WTC11 (cell line): ENCODE measurements at places on chromosomes 5 and 9.
A peak's percentile ranks its signal among the peaks of the same experiment; 100 is the strongest.

DNA sequence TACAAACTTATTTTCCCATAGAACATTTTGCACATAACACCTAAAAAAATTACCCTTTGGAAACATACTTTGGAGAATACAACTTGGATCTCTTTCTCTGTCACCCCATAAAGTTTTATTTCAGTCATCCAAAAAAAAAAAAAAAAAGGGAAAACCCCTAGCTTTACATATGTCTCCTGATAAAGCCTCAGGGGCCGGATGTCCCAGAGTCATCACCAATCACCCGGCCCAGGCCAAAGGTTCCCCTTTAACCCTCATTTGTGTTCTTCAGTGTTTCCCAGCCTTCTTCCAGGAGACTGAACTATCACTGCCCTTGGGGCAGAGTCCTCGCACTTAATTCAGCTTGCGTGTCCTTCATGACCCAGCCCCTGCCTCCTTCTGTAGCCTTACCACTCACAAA, 28.8 kb downstream of the ANXA6 start:
- no peak for DNase-seq

DNA sequence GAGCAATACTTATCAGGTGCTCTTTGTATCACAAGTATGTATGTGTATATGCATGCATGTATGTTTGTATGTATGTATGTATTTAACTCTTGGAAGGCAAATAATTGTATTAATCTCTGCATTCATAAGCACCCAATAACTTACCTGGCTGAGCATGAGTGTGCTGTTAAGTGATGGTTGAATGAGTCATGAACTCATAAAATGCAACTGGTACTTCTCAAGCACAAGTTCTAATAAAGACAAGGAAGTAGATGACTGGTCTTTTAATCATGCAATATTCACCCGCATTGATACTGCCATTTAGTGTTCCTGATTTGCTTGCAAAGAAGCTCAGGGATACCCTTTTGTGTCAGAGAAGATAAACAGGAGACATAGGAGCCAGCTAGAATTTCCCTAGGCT, 204.9 kb upstream of the TRPM3 start:
- DNase-seq, result no peak

DNA sequence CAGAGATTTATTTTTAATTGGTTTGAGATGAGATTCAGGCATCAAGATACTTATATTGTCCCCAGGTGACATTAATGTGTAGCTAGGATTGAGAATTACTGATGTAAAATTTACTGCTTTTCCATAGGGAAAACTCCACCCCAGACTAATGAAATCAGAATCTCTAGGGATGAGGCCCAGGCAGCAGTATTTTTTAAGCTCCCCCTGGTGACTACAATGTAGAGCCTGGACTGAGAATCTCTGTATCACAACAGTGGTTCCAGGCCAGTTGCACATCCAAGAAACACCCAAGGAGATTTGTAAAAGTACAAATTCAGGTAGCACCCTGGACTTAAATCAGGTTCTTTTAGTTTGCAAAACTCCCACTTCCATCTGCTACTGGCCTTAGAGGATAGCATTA, 185.7 kb downstream of the MARCHF11 start:
- no peak for DNase-seq

DNA sequence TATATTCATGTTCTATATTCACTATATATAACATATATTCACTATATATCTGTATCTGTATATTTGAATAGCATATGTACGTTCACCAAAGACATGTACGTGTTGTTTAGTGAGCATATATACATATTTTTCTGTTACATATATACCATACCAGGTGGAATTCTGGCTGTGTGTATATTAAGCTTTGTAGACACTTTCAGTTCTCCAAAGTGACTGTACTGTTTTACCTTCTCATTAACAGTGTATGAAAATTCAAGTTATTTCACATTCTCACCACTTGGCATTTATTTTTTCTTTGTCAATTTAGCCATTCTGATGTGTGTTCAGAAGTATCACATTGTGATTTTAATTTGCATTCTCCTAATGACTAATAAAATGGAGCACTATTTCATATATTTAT, 52.2 kb downstream of the DROSHA start:
- no peak for DNase-seq

DNA sequence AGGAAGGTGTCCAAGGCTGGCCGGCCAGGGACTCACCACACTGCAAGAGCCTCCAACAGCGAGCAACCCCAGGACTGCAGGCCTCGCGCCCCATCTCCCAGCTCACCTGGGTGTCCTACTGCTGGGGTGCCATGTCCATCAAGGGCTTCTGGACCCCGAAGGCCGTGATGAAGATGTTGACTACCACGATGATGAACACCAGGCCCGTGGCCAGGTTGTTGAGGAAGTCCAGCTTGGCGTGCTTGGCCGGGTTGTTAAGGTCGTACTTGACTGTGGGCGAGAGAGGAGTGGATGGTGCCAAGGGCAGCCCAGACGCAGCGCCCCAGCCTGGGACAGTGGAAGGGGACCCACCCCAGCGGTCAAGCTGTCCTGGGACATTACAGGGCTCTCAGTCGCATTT, 9.3 kb downstream of the NINJ1 start:
- peak; percentile 4 for DNase-seq

- no peak for DNase-seq
These were observed 303.5 kb upstream of the ST8SIA4 start for GRCh38 chr5:101206534-101206933.

- DNase-seq, result no peak
These were observed 689 bp upstream of the GLRA1 start for GRCh38 chr5:151925340-151925739.

DNA sequence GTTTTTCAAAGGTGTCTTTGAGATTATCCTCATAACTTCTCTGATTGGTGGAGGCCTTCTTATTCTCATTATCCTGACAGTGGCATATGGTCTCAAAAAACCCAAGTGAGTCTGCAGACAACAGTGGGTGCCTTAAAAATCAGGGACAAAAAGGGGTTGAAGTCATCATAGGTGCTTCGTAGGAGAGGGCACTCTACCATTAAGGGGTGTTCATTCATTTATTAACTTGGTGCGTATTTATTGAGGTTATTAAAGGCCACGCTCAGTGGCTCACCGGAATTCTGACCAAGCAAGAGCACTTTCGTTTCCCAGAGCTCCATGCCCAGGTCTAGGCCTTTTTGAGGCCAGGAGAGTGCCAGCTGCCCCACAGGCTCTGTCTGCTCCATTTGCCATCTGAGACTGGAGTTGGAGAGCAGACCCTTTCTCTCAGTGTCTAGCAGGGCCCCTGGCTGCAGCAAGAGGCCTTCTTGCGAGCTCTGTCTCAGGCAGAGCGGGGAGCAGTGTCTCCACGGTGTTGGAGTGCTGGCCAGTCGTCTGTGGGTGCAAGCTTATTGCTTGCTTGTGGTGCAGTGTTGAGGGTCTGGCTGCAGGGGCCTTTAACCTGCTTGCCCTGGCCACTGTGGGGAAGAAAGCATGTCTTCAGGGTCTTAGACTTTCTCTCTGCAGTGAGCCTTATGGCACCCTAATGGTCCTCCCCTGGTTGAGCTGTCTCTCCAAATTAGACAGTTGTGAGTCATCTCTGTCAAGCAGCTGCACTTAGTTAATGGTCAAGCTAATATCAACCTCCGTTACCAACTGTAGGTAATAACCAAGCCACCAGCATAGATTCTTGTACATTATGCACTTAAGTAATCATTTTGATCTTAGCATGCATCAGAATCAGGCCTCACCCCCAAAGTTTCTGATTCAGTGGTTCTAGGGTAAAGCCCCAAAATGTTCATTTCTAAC, 62.6 kb downstream of the IL31RA start:
- DNase-seq, result no peak

- DNase-seq, result no peak
These were observed 23.3 kb downstream of the SAR1B start for GRCh38 chr5:134609232-134609851.

DNA sequence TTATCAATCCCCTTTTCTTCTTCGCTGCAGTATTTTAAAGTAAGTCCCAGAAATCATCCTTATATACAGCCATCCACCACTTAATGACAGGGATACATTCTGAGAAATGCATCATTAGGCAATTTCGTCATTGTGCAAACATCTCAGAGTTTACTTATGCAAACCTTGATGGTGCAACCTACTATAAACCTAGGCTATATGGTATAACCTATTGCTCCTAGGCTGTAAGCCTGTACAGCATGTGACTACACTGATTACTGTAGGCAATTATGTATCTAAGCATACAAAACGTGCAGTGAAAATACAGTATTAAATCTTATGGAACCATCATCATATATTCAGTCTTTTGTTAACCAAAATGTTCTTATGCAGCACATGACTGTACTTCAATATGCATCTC, 36.8 kb downstream of the SAXO1 start:
- no peak for DNase-seq

- DNase-seq, result no peak
These were observed 337.1 kb downstream of the GADD45G start for GRCh38 chr9:89941875-89942274.

DNA sequence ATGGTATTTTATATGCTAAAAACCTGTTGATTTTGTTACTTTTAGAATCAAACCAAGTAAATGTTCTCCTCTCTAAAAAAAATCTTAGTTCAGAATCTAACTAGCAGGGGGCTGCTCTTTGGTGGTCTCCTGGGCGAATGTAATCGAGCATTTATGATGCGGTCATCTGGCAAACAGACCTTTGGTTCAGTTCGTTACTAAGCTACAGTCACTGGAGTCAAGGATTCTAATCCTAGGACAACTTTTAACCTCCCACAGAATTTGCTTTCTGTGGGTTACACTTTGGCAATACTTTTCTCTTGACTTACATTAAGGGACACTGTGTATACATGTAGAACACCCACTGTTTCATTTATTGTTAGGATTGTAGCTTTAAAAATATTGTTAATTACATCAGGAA, 26.3 kb upstream of the FREM1 start:
- no peak for DNase-seq

DNA sequence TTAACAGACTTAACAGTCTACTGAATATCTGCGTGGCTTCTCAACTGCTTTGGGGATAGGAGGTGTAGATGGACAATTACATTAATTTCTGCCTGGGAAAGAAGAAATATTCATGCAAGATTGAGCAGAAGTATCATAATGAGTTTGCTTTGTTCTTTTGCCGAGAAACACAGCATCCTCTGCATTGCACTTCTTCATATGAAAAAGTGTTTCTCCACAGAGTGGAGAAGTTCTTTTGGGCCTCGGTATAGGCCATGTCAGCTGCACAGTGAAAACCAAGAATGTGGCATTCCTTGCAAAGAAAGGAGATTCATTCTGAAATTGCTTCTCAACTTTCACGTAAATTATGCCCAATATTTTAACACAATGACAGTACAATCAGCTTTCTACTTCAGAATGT, 17.6 kb upstream of the SNX2 start:
- no peak for DNase-seq

GRCh38 chr5:74621492-74621891, 19.0 kb downstream of the ENC1 start:
- no peak for DNase-seq

GRCh38 chr9:94031946-94032345, 52.3 kb upstream of the PTPDC1 start:
- no peak for DNase-seq

DNA sequence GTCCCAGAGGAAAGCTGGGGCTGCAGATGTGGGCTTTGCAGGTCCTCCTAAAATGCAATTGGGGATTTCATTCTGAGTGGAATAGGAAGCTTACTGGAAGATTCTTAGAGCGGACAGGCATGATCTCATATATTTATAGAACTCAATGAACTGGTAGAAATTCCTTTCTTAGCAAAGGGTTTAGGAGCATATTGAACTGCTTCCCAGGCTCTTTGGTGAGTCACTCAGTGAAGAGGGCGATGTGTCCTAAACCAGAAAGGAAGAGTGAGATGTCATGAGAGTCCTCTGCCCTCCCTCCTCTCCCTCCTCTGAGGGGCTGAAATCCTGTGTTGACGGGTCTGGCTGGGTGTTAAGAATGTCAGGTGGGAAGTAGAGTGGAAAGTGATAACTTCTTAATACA, 26.3 kb upstream of the SEMA6A start:
- DNase-seq, result no peak

DNA sequence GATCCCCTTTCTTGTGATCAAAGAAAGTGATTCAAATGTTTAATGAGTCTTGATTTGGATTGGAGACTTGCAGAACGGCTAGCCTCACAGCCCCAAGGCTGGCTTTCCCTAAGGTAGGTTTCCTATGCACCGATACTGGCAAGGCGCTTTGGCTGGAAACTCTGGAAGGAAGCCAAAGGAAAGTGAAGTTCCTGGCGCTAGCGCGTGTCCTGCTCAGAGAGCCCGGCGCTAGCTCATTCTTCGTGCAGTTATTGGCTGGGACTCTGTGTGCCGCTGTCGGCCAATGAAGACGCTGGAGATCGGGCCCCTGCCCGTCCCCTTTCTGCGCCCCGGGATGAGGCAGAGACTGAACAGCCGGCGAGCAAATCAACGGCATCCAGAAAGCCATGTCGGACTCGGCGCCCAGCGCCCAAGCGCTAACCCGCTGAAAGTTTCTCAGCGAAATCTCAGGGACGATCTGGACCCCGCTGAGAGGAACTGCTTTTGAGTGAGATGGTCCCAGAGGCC, at the start of gene PCDHGC3:
PCDHGC3 (plus strand) TSS at position 342 of the 507 bp plus-strand sequence; CDS start at position 493, 151 bp downstream.
- peak; percentile 92 for DNase-seq

DNA sequence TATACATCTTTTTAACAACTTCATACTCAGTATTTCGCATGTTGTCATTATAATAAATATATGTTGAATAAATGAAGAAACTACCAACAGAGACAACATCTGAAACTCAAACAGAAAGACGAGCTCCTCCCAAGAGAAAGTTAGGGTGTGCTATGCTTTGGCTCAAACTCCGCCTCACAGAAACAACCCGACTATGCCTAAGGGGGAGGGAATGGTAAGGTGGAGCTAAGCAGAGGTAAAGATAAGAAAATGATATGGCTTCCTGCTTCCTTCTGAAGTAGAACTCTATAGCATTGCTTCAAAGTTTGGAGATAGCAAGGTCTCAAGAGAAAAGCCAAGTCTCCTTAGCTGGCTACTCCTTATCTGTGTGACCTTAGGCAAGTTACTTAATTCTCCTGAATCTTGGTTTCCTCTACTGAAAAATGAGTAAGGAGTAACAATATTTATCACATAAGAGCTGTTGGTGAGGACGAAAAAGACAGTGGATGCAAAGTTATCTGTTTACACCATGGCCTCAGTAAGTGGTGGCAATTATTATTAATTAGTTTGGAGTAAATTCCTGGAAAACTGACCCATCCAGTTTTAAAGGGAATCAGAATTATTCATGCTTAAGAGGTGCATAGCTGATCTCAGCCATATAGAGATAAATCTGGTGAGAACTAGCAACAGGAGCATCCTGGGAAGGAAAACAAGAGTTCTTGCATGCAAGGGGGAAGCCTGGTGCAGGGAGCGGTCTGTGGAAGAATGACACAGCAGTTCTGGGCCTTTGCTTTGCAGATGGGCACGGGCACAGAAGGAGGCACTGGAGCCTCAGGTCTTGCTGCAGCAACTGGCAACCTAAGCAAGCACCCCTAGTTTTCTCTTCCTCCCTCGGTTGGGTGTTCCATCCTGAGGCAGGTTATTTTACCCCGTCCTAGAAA, 73.3 kb downstream of the GLIS3 start:
- no peak for DNase-seq

GRCh38 chr5:150599917-150600511, 40.4 kb upstream of the SYNPO start:
- no peak for DNase-seq
